ENCODE measurements at places on chromosomes 1 and 21. TPM values are rescaled to one million over a fixed set of nuclear protein-coding genes. Genes with fewer than 3 reads are reported as not detected.

DNA sequence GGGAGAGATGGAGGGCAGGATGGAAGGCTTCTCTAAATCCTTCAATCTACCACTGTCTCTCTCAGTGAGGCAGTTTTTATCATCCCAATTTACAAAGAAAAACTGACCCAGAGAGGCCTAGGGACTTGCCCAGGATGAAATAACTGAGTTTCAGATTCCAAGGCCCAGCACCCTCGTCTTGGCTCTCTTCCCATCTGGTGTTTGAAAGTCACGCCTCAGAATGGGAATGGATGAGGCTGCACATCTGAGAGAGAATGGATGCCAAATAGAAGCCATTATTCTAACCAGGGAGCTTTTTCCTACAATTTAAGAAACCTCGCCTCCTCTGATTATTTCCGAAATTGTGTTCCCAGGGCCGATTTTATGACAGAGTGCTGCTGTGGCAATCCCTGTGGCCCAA, 10.6 kb upstream of the KCNN3 start:
- no peaks in the 10 kb centered on the region for H3K4me1 ChIP-seq
- no peak overlapping the region for H3K27ac ChIP-seq
- H3K4me3 ChIP-seq = no peak overlapping the region
- no peaks in the 10 kb centered on the region for H3K36me3 ChIP-seq
- DNase-seq = no peak

Gene ZDHHC18
- 13.3 TPM for total RNA-seq

Gene DIO1
- total RNA-seq = not detected

- H3K27ac ChIP-seq = no peak overlapping the region
- H3K4me1 ChIP-seq = no peaks in the 10 kb centered on the region
- DNase-seq = no peak
- no peak overlapping the region for H3K4me3 ChIP-seq
These were observed 29.1 kb downstream of the SERINC2 start for GRCh38 chr1:31441970-31442647.

GRCh38 chr21:45073301-45074047, 906 bp upstream of the ADARB1 start:
- DNase-seq = no peak
- H3K36me3 ChIP-seq = no peaks in the 10 kb centered on the region
- H3K27me3 ChIP-seq = no peaks in the 10 kb centered on the region
- H3K4me1 ChIP-seq = peaks cover 7% of the 10 kb centered on the region
- peak overlapping the region; percentile 91 for H3K27ac ChIP-seq

DNA sequence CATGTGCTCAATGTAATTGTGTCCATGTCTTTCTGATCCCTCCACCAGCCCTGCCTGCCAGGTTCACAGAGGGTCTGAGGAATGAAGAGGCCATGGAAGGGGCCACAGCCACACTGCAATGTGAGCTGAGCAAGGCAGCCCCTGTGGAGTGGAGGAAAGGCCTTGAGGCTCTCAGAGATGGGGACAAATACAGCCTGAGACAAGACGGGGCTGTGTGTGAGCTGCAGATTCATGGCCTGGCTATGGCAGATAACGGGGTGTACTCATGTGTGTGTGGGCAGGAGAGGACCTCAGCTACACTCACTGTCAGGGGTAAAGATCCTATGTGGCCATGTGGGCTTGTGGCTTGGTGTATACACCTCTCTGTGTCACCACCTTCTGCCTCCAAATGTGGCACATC, 91.4 kb downstream of the OBSCN start:
- no peaks in the 10 kb centered on the region for H3K27me3 ChIP-seq
- no peaks in the 10 kb centered on the region for H3K4me1 ChIP-seq
- H3K4me3 ChIP-seq = no peak overlapping the region
- DNase-seq = no peak
- H3K27ac ChIP-seq = no peak overlapping the region

GRCh38 chr21:41761934-41762635, 4.8 kb downstream of the RIPK4 start:
- H3K27me3 ChIP-seq = no peaks in the 10 kb centered on the region
- H3K36me3 ChIP-seq = no peaks in the 10 kb centered on the region
- no peak for DNase-seq
- peak overlapping the region; percentile 64 for H3K4me3 ChIP-seq
- H3K27ac ChIP-seq = peak overlapping the region; percentile 58
- H3K4me1 ChIP-seq = peaks cover 32% of the 10 kb centered on the region

DNA sequence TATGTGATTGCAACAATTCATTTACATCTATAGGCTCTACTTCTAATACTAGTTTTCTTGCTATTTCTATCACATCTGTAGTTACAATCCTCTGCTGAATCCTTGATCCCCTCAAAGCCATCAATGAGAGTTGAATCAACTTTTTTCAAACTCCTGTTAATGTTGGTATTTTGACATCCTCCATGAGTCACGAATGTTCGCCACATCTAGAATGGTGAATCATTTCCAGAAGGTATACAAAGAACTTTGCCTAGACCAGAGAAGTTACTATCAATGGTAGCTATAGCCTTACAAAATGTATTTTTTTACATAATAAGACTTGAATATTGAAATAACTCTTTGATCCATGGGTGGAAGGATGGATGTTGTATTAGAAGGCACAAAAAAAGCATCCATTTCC, 110.0 kb downstream of the AMY1C start:
- no peak for DNase-seq
- H3K36me3 ChIP-seq = no peaks in the 10 kb centered on the region
- no peaks in the 10 kb centered on the region for H3K4me1 ChIP-seq

Gene PTAFR
- 6.5 TPM for total RNA-seq

GRCh38 chr1:109256971-109257681, 7.8 kb downstream of the CELSR2 start:
- no peak overlapping the region for H3K27ac ChIP-seq
- no peak overlapping the region for H3K4me3 ChIP-seq
- DNase-seq = no peak
- no peaks in the 10 kb centered on the region for H3K36me3 ChIP-seq

GRCh38 chr1:89269277-89269676, 3.4 kb downstream of the GBP5 start:
- H3K4me1 ChIP-seq = peaks cover 21% of the 10 kb centered on the region
- H3K27me3 ChIP-seq = no peaks in the 10 kb centered on the region
- no peak for DNase-seq
- no peaks in the 10 kb centered on the region for H3K36me3 ChIP-seq
- no peak overlapping the region for H3K27ac ChIP-seq

Gene INAVA
- total RNA-seq = 1.8 TPM

GRCh38 chr21:42833859-42834725, 45.2 kb downstream of the WDR4 start:
- no peak overlapping the region for H3K4me3 ChIP-seq
- H3K27me3 ChIP-seq = peaks cover 3% of the 10 kb centered on the region
- no peaks in the 10 kb centered on the region for H3K36me3 ChIP-seq
- no peak overlapping the region for H3K27ac ChIP-seq
- DNase-seq = no peak

Gene CR1L
- not detected for total RNA-seq

- H3K27me3 ChIP-seq = no peaks in the 10 kb centered on the region
- H3K4me3 ChIP-seq = no peak overlapping the region
- DNase-seq = no peak
- H3K4me1 ChIP-seq = no peaks in the 10 kb centered on the region
- no peaks in the 10 kb centered on the region for H3K36me3 ChIP-seq
These were observed 490.6 kb upstream of the VAMP3 start for GRCh38 chr1:7280347-7280960.

GRCh38 chr1:44973645-44974044, 12.8 kb downstream of the EIF2B3 start:
- H3K4me1 ChIP-seq = peaks cover 3% of the 10 kb centered on the region
- no peak overlapping the region for H3K4me3 ChIP-seq
- no peak overlapping the region for H3K27ac ChIP-seq
- DNase-seq = no peak

GRCh38 chr1:11944358-11944931, 9.9 kb downstream of the PLOD1 start:
- H3K36me3 ChIP-seq = peaks cover 4% of the 10 kb centered on the region
- DNase-seq = no peak
- H3K27ac ChIP-seq = no peak overlapping the region
- no peak overlapping the region for H3K4me3 ChIP-seq
- H3K4me1 ChIP-seq = peaks cover 3% of the 10 kb centered on the region
- no peaks in the 10 kb centered on the region for H3K27me3 ChIP-seq

Gene PTPRU
- 28.7 TPM for total RNA-seq

GRCh38 chr1:42930178-42931107, 28.2 kb downstream of the SLC2A1 start:
- no peaks in the 10 kb centered on the region for H3K27me3 ChIP-seq
- H3K27ac ChIP-seq = peak overlapping the region; percentile 62
- H3K4me1 ChIP-seq = peaks cover 18% of the 10 kb centered on the region
- no peak for DNase-seq
- peaks cover 36% of the 10 kb centered on the region for H3K36me3 ChIP-seq

DNA sequence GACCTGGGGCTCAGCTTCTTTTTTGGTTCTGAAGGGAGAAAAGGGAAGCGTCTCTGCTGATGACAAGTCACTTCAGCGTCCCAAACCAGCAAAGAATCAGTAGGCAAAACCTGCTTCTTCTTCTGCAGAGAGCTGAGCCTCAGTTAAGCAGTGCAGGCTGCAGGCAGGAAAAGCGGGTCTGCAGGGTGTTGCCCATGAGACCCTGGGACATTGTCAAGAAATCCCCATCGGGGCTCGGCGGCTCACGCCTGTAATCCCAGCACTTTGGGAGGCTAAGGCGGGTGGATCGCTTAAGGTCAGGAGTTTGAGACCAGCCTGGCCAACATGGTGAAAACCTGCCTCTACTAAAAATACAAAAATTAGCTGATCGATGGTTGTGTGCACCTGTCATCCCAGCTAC, 16.7 kb downstream of the CLDN14 start:
- no peaks in the 10 kb centered on the region for H3K4me1 ChIP-seq
- H3K27me3 ChIP-seq = no peaks in the 10 kb centered on the region
- H3K36me3 ChIP-seq = no peaks in the 10 kb centered on the region
- no peak for DNase-seq
- no peak overlapping the region for H3K27ac ChIP-seq

- H3K4me3 ChIP-seq = no peak overlapping the region
- no peaks in the 10 kb centered on the region for H3K36me3 ChIP-seq
- H3K27me3 ChIP-seq = no peaks in the 10 kb centered on the region
- no peaks in the 10 kb centered on the region for H3K4me1 ChIP-seq
These were observed 65.2 kb upstream of the ABCG1 start for GRCh38 chr21:42153746-42154145.

Gene RNF186
- total RNA-seq = not detected

Gene CPTP
- 26.3 TPM for total RNA-seq

Gene SPRR5
- total RNA-seq = not detected

DNA sequence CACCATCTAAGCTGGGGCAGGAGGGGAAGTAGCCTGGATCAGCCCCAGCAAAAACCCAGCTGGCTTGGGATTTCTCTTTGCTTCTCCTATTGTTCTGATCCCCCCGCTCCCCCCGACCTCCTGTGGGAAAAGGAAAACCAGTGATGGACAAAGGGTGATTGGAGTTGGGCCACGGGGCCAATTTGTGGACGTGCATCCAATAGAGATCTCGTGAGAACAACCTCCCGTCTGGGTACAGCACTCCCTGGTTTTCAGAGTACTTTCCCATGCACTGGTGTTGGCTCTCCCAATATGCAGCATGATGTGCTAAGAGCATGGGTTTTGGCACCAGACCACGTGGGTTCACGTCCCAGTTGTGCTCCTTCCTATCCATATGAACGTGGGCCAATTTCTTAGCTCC, 9.0 kb downstream of the BLACAT1 start:
- H3K4me3 ChIP-seq = no peak overlapping the region
- no peaks in the 10 kb centered on the region for H3K27me3 ChIP-seq
- no peak for DNase-seq
- no peaks in the 10 kb centered on the region for H3K4me1 ChIP-seq
- no peak overlapping the region for H3K27ac ChIP-seq

GRCh38 chr1:60963167-60963940, 119.0 kb upstream of the NFIA start:
- no peak overlapping the region for H3K4me3 ChIP-seq
- H3K27me3 ChIP-seq = no peaks in the 10 kb centered on the region
- no peak for DNase-seq
- no peaks in the 10 kb centered on the region for H3K36me3 ChIP-seq

DNA sequence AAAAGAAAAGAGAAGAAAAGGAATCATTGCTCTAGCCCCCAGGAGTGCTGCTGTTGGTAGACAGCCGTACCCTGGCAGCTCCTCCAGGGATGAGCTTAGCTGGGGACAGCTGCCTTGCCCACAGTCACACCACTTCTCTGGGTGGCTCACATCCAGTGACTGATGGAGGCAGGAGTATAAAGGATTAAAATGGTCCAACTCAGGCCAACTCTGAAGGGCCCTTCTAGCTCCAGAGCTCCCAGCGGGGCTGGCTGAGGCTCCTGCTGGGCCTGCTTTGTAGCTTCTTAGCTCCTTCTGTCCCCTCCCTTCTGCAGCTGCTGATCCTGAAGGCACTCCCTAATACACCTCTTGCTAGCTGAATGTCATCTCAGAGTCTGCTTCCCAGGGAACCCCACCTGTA, 4.4 kb downstream of the CITED4 start:
- no peak overlapping the region for H3K4me3 ChIP-seq
- H3K27me3 ChIP-seq = no peaks in the 10 kb centered on the region
- H3K27ac ChIP-seq = no peak overlapping the region
- peaks cover 35% of the 10 kb centered on the region for H3K4me1 ChIP-seq
- no peak for DNase-seq
- H3K36me3 ChIP-seq = no peaks in the 10 kb centered on the region

GRCh38 chr1:7292714-7293419, 478.2 kb upstream of the VAMP3 start:
- H3K4me3 ChIP-seq = no peak overlapping the region
- H3K36me3 ChIP-seq = no peaks in the 10 kb centered on the region
- H3K4me1 ChIP-seq = peaks cover 8% of the 10 kb centered on the region
- H3K27me3 ChIP-seq = no peaks in the 10 kb centered on the region
- H3K27ac ChIP-seq = no peak overlapping the region

Gene CCDC27
- not detected for total RNA-seq

DNA sequence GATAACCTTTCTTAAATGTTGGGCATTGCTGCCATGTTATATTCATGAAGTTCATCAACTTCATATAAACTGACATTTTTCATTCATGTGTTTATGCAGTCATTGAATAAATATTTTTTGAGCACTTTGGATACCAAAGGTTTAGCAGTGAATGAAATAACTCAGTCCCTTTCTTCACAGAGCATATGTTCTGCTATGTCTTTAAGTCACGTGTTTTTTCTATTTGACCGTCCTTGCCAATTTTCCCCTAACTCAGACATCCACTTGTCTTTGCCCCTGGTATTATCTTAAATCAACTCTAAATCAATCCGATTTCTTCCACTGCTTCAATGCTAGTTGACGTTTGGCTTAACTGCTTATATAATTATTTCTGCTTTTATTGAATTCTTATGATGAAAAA, 16.6 kb downstream of the ADARB1 start:
- no peaks in the 10 kb centered on the region for H3K27me3 ChIP-seq
- no peak for DNase-seq
- H3K27ac ChIP-seq = no peak overlapping the region

DNA sequence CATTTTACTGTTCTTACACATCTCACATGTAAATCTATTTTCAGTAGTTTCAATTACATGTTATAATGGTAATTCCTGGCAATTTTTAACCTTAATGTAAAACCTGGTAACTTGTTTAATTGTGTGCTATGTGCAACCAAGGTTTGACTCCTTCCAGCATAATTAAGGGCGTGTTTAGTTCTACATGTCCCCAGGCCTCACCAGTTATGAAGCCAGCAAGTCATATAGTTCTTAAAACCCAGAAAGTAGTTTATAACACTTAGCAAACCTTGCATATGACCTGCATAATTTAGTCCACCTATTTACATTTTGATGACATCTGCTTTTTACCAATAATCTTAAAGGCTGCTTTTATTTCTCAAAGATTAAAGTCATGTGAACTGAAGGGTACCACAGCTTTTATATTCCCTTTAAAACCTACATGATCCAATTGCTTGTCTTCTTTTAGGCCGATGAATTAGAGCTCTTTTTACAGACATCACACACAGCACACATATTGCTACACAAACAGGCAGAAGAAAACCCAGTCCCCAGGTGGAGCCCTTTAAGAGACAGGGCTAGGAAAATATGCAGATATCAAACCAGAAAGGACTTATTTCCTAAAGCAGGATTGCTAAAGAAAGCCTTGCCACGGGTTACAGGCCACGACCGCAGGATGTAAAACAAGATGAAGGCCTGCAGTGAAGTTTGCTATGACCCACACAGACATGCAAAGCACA, 23.2 kb upstream of the SYCP1 start:
- H3K36me3 ChIP-seq = no peaks in the 10 kb centered on the region

All from thoracic aorta (tissue), 2 donors.